NCI-H82 (cell line): ENCODE measurements at places on chromosomes 11 and 22.

GRCh38 chr11:36432738-36433137 is 77.3 kb downstream of the TRAF6 start:
- DNase-seq = no peak

DNA sequence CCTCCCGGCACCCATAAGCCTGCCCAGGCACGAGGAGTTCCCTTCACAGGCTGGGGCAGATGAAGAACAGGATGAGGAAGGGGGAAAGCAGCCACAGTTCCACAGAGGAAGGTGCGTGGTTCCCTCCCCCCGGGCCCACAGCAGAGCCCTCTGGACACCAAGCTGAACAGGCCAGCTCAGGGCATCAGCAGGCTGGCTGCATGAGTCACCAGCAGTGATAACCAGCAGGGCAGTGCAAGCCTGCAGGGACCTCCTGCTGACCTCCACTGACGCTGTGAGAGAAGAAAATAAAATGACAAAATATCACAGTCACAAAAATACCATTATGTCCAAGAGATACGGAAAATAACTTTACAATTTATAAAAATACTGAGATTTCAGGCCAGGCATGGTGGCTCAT is 11.5 kb downstream of the RTL6 start:
- no peak for DNase-seq

- DNase-seq = no peak
Observed at GRCh38 chr11:44803009-44803408, 76.2 kb downstream of the TSPAN18 start.

GRCh38 chr22:46965555-46966494 is 203.4 kb downstream of the TBC1D22A start:
- DNase-seq = no peak

DNA sequence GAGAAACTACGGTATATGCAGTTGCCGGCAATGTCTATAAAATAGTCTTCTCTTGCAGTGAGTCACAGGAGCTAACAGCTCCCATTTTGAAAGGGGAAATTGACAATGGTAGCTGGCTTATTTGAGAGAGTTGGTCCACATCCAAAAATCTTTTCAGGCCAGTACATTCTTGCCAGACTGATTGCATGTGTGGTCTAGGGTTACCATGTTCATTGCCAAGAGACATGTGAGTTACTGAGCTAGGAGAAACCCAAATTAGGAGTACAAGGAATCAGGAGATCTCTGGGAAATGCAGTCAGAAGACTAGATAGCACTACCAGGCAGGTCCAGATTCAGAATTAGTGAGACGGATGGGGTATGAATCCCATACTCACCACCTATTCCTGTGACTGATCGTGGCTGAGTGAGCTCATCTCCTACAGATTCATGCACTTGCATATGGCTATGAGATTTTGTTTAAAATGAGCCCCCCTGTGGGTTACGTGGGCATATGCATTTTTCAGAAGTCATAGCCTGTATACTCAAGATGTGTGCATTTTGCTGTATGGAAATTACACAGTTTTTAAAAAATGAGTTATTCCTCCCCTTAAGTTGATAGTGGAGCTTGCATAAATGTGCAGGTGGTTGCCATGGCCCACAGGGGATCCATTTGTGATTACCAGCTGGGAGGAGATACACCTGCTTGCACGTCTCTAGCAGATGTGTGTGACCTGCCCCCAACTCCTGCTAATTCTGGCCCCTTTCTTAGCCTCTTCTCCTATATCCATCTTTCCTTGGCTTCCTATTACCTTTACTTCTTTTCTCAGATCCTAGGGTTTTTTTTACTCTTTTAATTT is 102.7 kb downstream of the COMMD9 start:
- DNase-seq = no peak

DNA sequence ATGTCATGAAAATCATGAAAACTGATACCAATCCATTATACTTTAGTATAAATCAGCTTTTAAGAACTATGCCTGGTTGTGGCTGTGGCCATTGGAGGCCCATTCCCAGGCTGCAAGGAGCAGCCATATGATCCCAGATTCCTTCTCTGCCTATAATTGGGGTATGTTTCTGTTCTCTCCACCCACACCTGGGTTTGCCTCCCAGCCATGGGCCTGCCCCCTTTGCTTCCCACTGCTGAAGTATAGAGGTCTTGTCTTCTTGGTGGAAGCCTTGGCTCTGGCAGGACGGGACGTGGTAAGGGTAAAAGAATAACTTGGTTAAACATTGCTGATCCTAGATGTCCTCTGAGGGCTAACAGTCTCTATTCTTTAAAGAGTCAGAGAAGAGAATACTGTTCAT is 2.4 kb downstream of the MICAL2 start:
- no peak for DNase-seq

- peak; percentile 57 for DNase-seq
Observed at GRCh38 chr11:18012122-18012905, 533 bp downstream of the SERGEF start.

GRCh38 chr11:129639300-129639699 is 176.3 kb upstream of the TMEM45B start:
- no peak for DNase-seq

- DNase-seq = no peak
Observed at GRCh38 chr11:94851864-94852636, 83.9 kb downstream of the AMOTL1 start.

- peak; percentile 4 for DNase-seq
Observed at GRCh38 chr11:86719781-86720463, 47.5 kb upstream of the ME3 start.

- no peak for DNase-seq
Observed at GRCh38 chr22:28268850-28269249, 349.8 kb upstream of the PITPNB start.

GRCh38 chr11:75626889-75627529 is 41.8 kb downstream of the MAP6 start:
- peak; percentile 73 for DNase-seq

DNA sequence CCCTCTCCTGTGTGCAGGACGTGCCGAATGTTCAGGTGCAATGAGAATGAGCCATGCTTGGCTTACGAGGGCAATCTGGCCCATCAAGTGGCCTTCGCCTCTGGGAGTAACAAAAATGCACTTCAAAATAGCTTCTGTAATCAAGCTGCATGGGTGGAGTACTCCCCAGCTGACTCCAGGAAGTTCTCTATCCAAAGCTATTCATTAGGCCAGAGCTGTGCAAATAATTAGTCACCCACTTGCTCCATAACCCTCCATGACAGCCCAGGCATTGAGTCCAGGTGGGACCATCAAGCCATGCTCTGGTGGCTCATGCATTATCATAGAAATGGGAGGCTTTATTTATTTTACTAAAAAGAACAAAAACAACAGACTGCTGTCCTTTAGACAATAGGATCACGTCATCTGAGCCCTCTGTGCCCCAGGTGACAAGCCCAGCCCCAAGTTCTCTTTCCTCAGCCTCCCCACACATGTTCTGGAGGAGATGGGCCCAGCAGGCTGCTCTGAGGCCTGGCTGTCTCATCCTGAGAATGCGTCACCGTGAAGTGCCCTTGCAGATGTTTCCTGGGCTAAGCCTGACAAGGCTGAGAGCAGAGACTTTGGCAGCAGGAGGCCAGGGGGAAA is 244.7 kb downstream of the ETS1 start:
- no peak for DNase-seq

GRCh38 chr11:35390737-35391682 is 28.3 kb downstream of the SLC1A2 start:
- DNase-seq = no peak

DNA sequence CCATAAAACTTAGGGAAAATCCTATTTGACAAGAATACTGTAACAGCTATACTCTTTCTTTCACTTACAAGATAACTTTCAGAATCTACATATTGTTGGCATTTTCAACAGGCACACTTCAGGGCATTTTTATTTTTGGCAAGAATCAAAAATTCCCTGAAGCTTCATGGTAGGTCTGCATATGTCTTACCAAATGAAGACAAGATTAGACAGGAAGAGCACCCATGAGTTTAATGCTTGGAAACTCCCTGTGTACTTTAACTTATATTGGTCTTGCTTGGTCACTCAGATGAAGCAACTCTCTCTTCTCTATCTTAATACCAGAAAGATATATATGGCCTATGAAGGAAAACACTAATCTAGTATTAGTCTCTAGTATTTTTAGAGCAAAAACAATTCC is 137.7 kb downstream of the ATG16L2 start:
- DNase-seq = no peak

DNA sequence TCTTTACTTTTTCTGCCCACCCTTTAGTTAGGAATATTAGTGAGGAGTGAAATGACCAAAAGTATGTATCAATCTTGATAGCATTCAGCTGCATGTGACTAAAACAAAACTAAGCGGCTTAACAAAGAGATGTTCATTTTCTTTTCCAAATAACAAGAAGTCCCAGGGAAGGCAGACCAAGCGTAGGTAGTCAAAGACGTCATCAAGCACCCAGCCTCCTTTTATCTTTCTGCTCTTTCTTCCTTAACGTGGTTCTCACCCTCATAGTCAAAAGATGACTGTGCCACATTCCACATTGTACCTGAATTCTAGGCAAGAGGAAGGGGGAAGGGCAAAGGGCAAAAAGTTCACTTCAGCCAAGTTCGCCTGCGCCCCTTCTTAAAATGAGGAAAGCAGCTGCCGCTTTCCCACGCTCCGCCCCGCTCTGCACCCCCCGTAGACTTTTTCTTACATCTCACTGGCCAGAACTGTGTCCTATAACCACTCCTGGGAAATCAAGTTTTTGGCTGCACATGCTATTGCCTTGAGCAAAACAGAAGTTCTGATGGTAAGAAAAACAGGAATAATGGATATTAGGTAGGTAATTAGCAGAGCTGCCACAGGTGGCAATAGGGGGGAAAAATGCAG is 14.6 kb upstream of the PGM2L1 start:
- no peak for DNase-seq

DNA sequence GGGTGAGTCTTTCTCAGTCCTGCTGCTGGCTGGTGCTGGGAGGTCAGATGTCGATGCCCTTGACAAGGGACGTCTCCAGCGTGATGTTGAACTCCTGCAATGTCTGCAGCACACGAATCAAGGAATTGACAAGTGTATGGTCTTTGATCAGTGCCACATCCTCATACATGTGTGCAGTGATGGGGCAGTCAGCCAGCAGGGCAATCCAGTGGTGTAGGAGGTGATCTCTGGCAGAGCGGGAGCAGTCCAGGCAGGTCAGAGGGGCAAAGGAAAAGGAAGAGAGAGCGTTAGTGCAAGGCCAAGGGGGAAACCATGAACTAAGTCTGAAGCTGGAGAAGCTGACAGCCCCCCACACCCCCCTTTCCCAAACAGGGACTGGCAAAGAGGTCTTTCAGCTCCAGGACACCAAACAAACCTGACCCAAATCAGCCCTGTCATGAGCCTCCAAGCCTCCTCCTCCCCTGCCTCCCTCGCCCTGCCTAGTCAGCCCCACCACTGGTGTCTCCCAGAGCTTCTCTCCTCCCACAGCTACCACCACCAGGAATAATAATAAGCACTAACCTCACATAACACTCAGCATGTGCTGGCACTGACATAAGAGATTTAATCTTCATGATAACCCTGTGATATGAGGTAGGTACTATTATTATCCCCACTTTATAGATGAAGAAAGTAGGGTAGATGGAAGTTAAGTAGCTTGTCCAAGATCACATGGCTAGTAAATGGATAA is 48.4 kb upstream of the SCUBE2 start:
- DNase-seq = no peak

- peak; percentile 22 for DNase-seq
Observed at GRCh38 chr22:50691521-50691920, 18.9 kb downstream of the SHANK3 start.

- no peak for DNase-seq
Observed at GRCh38 chr22:45511847-45512261, 9.2 kb downstream of the FBLN1 start.

GRCh38 chr22:44291265-44291664 is 21.5 kb downstream of the SHISAL1 start:
- DNase-seq = no peak

- DNase-seq = no peak
Observed at GRCh38 chr11:19099093-19099492, 17.9 kb upstream of the ZDHHC13 start.

- DNase-seq = no peak
Observed at GRCh38 chr11:47378010-47378835, at the start of gene SPI1. Gene SPI1 (minus strand): TSS chr11:47378547. CDS start chr11:47378353, 194 bp downstream.

DNA sequence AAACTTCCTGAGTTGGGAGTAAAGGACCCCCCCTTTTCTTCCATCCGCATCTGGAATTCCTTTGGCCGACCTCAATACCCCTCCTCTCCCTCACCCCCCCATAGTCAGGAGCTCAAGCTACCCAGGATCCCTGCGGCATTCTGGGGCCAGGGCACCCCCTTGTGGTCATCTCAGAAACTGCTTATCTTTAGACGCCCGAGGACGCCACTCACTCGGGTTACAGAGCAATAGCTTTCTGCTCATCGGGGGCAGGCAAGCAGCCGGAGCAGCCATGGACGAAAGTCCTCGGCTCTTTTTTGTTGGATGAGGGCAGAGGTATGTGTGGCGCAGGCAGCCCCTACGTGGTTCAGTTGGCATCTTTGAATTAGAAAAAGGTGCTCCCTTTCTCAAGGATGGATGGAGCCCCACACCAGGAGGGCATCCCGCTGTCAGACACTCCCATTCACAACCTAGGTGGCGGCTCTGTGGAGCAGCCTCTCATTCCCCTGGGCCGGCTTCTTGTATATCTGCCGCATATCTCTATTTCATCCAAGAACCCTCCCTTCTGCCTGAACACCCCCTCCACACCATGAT is 2.3 kb downstream of the C1QTNF5 start:
- DNase-seq = peak; percentile 84

DNA sequence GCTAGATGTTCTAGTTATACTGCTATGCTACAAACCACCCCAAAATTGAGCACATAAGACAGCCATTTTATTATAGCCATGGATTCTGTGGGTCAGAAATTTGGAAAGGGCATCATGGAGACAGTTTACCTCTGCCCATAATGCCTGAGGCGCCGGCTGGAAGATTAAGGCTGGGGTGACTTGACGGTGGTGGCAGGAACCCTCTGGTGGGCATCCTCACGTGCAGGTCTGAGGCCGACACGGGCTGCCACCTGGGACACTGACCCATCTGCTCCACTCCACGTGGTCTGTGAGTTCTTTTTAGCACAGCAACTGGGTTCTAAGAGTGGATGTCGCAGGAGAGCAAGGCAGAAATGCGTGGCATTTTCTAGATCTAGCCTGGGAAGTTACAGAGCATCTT is 40.0 kb upstream of the PRDM11 start:
- DNase-seq = no peak

GRCh38 chr11:82932564-82932963 is 31.0 kb downstream of the DDIAS start:
- no peak for DNase-seq

GRCh38 chr11:8767466-8768142 is 85.0 kb downstream of the RPL27A start:
- DNase-seq = no peak

GRCh38 chr11:59556917-59557348 is 45.6 kb downstream of the OR4D9 start:
- DNase-seq = peak; percentile 76

- no peak for DNase-seq
Observed at GRCh38 chr11:107573438-107573837, 7.9 kb upstream of the ALKBH8 start.

DNA sequence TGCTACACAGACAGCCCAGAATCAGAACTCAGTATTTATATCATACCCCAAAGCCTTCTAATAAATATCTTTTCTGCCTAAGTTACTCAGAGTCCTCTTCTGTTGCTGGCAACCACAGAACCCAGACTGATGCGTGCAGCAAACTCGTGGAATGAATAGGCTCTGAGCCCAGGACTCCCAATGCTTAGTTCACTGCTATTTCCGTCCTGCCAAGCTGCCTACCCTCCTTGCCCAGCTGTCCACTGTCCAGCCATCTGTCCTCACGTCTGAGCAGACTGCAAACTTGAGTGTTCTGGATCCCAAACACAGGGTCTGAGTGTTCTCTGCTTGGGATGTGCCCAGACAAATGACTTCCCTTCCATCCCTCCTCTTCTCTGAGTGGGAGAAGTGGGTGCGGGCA is 19.4 kb downstream of the PTPN5 start:
- no peak for DNase-seq

- DNase-seq = peak; percentile 22
Observed at GRCh38 chr11:75425422-75425821, 7.6 kb downstream of the KLHL35 start.
